ENCODE measurements at places on chromosomes 4 and X.

DNA sequence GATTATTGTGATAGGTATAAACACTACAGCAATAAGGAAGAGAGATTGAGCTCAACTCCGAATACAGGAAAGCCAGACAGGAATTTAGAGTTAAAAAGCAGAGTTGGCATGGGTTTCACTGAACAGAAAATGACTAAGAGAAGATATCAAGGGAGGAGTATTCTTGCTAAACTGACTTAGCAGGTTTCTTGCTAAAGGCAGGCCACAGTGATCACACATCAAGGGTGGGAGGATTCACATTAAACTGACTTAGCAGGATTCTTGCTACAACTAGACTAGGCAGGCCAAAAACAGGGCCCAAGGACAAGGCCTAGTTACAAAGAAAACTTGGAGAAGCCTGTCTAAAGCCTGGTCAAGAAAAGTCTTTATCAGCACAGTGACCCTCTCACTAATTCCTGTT lies 195.1 kb downstream of the MAGEB5 start:
- DNase-seq = no peak

DNA sequence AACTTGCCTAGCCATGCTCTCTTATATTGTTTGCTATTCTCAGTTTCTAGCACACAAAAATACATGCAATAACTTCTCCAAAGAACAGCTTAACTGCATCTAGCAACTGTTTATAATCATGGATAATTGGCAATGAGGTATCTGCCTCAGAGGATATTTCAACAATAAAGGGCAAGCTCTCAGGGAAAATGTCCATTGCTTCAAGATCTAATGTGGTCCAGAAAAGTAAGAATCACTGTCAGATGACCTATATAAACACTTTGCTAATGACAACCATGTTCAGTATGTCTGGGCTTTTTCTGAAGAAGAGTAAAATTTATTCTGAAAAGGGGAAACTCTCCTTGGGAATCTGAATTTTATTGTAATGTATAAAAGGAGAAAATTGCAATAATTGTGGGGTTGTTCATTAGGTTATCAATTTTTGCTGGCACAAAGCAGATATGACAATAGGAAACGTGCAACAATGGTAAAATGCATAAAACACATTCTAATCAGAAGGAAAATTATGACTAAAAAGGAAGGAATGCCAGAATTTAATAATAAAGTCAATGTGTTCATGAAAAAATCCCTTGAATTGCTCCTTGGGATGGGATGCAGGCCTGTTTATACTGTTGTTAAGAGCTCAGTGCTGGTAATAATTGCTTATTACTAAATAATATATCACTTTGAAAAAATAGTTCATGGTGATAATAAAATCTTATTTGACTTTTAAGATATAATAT lies 90.3 kb downstream of the ANTXR2 start:
- no peak for DNase-seq

GRCh38 chr4:38980903-38981676 lies 51.1 kb downstream of the TMEM156 start:
- DNase-seq = no peak

DNA sequence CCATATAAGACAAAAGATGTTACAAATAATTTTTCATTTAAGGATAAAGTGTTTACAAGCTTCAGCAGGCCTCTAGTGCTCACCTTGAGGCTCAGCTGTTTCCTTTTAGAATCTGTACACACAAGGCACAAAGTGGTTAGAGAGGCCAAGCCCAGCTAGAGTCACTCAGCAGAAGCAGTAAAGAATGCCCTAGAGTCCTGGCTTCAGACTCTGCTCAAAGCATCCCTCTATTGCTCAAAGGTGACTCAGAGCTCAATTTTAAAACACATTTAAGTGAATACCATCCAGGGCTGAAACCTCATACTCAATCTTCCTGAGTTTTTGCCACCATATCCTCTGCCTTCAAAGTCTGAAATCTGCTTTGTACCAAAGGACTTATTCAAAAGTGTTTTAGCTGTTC lies 22.6 kb upstream of the PHF8 start:
- no peak for DNase-seq

- no peak for DNase-seq
Observed at GRCh38 chr4:159422626-159423025, 319.7 kb downstream of the RAPGEF2 start.

- DNase-seq = no peak
Observed at GRCh38 chr4:120481756-120482155, 415.1 kb upstream of the MAD2L1 start.

DNA sequence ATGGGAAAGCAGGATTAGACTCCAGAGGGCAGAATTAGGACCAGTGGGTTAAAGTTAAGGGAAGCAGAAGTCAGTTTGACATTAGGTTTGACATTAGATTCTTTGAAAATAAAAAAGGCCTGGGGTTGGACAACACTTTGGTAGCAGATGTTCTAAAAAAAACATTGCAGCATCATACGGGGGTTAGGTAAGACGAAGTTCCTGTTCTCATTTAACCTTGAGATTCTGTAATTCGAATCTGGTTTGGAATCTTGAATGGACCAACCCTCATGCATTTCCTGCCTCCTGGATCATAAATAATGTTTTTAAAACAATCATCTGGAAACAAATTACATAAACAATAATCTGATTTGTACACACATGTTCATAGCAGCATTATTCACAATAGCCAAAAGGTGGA lies 181.0 kb downstream of the SHROOM3 start:
- DNase-seq = no peak

- no peak for DNase-seq
Observed at GRCh38 chrX:136347706-136348105, 46.9 kb downstream of the ADGRG4 start.

DNA sequence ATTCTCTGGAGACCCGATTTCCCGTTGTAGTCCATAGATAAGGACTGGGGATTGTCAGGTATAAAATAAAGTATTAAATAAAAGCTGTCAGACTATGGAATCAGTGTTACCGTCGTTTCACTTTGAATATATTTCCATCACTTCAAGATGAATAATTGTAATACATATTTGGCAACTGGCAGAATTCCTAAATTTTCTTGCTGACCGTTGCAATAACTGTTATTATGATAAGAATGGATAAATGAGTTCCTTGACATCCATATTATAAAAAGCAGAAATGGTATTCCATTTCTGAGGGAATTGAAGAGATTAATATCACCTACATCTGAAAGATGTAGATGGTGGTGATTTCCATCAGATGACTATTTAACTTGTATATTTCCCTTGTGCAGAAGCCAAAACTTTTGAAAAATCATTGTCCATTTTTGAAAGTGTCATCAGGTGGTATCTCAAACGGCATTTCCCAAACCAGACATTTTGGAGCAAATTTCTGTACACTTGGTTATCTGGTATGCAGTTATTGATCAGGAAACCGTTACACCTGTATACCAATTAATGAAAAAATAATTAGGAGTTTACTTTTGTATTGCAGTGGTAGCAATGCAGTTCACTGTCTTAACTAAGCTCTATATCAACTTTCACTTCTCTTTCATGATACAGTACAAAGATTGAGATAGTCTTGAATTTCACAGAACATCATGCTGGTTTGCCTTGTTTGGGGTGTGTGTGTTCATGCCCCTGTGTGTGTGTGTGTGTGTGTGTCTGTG lies 878.5 kb downstream of the PCDH18 start:
- DNase-seq = no peak

- DNase-seq = no peak
Observed at GRCh38 chr4:84792366-84793301, 173.9 kb downstream of the WDFY3 start.

DNA sequence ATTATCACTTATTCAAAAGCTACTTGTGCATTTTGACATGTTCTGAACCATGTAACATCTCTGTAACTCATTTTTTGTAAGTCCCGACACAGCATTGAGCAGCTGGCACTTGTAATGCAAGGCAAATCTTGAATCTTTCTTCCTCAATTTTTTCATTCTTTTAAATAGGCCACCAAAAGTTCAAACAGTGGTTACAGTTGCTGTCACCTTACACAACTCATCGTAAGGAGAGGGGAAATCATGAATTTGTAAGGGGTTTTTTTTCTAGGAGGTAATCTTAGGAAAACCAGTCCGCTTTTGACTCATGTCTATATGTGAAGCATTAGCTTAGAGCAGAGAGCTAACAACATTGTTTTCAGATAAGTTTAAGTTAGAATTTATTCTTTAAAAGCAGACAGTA lies 124.5 kb downstream of the PDLIM5 start:
- DNase-seq = no peak

DNA sequence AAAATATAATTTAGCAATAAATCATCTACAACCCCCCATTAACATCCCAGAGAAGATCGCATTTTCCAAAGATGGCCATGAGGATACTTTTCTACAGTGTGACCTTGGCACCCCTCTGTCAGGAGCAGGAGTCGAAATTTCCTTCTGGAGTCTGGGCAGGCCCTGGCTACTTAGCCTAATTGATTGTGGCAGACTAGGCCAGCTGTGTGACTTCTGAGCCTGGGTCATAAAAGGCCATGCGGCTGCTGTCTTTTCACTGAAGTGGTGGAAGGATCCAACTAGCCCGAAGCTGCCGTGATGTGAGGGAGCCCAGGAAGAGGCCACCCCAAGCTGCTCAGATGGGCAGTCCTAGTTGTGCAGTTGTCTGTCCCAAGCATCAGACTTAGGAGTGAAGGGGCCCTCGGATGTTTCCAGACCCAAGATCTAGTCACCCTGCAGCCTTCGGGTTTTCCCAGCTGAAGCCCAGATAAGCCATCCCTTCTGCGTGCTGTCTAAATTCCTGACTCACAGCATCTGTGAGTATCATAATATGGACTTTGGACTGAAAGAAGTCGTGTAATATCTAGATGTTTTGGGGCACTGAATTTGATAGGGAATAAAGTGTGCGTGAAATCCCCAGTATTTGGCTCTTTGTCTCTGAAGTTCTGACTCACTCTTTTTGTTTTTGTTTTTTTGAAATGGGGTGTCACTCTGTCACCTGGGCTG lies 21.0 kb downstream of the PDK3 start:
- no peak for DNase-seq

GRCh38 chr4:70914631-70915030 lies 12.5 kb downstream of the MOB1B start:
- no peak for DNase-seq

- DNase-seq = no peak
Observed at GRCh38 chr4:39320381-39321115, 45.6 kb downstream of the RFC1 start.

DNA sequence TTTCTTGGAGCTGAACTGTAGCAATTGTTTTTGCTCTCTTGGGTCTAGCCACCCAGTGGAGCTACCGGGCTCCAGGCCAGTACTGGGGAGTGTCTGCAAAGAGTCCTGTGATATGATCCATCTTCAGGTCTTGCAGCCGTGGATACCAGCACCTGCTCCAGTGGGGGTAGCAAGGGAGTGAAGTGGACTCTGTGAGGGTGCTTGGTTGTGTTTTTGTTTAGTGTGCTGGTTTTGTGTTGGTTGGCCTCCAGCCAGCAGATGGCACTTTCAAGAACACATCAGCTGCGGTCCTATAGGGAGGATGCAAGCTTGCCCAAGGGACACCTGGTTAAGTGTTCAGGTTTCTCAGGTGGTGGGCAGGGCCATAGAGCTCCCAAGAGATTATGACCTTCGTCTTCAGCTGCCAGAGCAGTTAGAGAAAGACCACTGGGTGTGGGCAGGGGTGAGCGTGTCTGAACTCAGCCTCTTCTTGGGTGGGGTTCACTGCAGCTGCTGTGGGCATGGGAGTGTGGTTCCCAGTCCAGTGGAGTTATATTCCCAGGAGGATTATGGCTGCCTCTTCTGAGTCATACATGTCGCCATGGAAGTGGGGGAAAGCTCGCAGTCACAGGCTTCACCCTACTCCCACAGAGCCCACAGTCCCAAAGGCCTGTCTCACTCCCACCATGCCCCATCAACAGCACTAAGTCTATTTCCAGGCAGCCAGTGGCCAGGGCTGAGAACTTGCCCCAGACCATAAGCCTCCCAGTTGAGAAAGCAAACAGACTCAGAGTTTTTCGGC lies 811.6 kb downstream of the GLUD2 start:
- DNase-seq = no peak

DNA sequence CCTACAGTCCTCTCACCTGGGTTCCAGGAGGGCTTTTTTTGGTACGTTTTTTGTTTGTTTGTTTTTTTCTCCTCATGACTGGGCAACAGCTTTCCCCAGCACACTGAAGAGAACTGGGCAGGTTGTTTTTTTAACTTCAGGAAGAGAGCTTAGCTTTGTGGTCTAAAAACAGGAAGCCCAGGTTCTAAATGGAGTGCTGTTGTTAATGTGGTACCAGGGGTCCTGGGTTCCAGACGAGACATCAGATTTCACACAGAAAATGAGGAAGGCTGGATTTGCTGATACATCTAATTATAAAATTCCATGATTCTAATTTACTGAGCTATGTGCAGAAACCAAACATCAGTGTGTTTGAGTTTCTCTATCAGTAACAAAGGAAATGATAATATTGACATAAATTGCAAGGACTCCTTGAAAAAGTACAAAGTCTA lies 4.2 kb downstream of the MYOZ2 start:
- DNase-seq = no peak

DNA sequence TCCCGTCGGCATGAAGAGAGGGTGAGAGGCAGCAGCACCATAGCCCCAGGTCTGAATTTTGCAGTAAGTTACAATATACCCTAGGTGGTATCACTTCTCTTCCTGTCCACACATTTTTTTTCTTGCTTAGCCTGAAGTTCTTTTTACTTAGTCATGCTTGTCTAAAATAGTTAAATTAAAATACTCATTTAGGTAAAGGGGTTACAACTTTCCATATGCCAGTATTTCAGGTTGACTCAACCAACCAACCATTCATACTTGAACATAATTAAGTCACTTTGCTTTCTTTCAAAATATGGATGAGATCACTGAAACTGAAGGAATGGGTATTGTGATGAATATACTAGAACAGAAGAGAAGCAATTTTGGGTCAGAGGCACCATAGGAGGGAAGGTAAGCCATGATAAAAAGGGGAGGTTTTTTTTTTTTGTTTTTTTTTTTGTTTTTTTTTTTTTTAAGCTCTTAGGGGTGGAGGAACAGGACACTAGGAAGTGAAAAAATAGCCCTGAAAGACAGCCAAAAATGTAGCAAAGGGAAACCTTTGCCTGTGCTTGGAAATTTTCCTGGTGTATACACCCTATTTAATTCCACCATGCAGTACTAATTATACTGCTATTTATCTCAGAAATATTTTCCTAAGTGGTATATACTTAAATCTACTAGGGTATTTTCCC lies 41.8 kb downstream of the RPS6KA3 start:
- DNase-seq = no peak

DNA sequence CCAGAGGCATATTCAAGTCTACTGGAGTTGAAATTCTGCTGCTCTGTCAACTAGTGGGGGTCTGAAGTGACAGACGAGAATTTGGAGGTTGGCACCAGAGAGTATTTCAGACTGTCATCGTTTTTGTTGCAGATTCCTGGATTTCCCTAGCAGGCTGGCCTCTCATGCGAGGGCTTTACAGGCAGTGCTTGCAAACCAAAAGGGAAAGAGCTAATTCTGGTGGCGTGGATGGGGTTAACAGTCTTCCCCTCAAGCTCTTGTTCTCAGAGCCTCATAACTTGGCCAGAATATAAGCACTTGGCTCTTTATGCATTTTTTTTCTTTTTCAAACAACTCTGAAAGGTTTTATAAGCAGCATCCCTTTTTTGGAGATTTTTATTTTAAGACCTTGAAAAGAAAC lies at the start of gene SPARCL1:
TSS of gene SPARCL1 (minus strand) at position 190 of the 400 bp plus-strand sequence. CDS start 29,802 bp downstream, outside the sequence.
- DNase-seq = no peak

- DNase-seq = no peak
Observed at GRCh38 chr4:84631573-84631972, 48.6 kb downstream of the CDS1 start.

All from stimulated activated CD8-positive, alpha-beta memory T cell treated with anti-CD3 and anti-CD28 coated beads, Interleukin-15, amount 100 ng/mL, for 4 hours (primary cell).